Skin of body (tissue), 3 donors: ENCODE measurements at places on chromosomes 3 and 15.

DNA sequence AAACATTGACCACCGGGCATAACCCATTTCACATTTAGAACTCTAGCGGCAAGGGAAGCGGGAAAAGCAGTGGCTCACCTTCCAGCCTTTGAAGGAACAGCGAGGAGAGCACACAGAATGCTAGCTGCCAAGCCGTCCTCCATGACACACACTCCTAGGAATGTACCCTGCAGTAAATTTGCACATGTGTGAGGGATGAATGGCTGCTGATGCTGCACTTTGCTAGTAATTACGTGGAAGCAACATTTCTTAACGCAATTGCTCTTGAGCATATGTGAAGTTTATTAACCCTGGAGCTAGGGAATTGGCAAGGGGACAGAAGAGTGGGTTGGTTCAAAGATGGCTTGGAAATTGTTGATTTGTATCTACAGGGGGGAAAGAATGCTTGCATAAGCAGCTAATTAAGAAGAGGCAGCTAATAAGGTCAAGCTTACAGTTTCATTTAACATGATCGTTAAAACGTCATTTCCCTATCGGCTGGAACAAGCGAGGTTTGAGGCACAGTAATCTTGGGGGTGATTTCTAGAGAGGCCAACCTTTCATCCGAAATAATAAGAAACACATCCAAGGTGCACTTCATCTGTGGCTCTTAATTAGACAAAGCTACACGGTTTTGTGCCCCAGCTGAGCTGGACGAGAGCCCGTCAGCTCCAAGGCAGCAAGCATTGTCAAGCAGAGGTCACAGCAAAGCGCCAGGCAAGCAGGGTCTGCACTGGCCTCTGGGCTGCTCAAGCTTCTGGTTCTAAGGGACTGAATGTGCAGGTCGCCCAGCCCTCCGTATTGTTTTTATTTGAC is 123.4 kb downstream of the CHSY1 start:
- DNase-seq = peak; percentile 90

DNA sequence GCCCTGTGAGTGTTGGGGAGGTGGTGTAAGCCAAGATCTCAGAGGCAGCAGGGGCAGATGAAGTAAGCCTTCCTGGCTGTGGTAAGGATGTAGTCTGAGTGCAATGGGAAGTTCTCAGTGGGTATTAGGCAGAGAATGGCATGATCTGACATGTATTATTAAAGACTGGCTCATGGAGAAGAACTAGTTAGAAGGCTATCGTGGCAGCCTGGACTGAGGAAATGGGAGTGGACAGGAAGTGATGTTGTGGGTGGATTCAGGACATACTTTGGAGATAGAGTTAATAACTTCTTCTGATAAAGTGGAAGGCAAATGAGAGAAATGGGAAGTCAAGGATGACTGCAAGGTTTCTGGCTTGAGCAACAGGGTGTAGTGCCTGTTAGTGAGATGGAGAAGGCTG is 250.9 kb upstream of the CFAP20DC start:
- no peak for DNase-seq

GRCh38 chr15:90479656-90480055 is 50.1 kb upstream of the CRTC3 start:
- DNase-seq = no peak

GRCh38 chr15:90889736-90890456 is 5.6 kb downstream of the FES start:
- DNase-seq = no peak

GRCh38 chr15:86300390-86301125 is 220.9 kb downstream of the AGBL1 start:
- DNase-seq = no peak

DNA sequence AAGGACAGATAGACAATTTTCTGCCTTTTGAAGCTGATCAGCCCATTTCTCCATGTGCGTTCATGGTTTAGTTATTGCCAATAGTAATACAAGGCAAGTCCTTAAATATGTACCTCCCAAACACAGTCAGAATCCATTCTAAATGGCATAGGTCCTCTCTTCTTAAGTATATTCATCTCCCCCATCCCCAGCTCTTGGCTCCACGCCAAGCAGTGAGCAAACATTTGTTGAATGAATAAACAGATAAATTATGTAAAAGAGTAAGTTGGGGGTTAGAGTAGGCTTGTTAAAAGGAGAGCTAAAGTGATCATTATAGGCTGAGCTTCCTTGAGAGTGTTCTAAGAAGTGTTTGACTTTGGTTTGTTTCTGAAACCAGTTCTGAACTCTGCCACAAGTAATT is 241.3 kb downstream of the ITPR1 start:
- DNase-seq = no peak

- no peak for DNase-seq
Measured at GRCh38 chr3:42960786-42961185, 18.3 kb upstream of the GASK1A start.

- DNase-seq = no peak
Measured at GRCh38 chr3:184429786-184430185, 49.9 kb downstream of the CHRD start.

- no peak for DNase-seq
Measured at GRCh38 chr3:6250167-6250566, 610.7 kb upstream of the GRM7 start.

DNA sequence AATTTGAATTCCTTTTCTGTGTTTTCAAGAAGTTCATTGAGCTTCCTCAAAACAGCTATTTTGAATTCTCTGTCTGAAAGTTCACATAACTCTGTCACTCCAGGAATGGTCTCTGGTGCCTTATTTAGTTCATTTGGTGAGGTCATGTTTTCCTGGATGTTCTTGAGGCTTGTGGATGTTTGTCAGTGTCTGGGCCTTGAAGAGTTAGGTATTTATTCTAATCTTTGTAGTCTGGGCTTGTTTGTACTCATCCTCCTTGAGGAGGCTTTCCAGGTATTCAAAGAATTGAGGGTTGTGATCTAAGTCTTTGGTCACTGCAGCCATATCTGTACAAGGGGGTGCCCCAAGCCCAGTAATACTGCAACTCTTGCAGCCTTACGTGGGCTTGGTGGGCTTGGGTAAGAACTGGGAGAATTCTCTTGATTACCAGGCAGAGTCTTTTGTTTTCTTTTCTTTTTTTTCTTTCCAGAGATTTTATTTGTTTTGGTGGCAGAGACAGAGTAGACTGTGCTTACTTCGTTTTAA is 19.3 kb upstream of the CCNDBP1 start:
- no peak for DNase-seq

GRCh38 chr3:131072845-131073244 is 46.2 kb downstream of the NEK11 start:
- DNase-seq = peak; percentile 42

DNA sequence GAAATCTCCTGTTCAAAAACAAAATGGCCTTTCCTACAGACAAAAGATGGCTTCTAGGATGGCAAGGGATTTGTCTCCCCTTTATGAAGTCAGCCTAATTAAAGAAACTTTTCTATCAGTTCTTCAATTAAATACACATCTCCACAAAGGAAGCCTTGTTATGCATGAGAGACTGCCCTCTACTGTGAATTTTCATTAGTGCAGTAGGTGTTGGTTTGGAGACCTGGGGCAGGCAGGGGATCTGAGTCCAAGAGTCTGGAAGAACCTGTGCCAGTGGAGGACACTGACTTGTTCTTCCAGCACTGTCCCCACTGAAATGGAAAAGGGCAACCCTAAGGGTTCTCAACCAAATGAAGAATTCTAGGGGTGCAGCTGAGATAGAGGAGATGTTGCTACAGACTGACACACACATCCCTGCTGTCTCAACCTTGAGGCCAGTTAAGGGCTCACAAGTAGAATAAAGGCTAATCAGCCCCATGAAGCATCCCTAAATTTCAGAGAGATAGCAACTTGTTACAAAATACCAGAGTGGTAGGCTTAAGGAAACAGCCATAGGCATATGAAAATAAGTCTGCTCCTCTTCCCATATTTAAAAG is 174.0 kb upstream of the PRICKLE2 start:
- peak; percentile 52 for DNase-seq

DNA sequence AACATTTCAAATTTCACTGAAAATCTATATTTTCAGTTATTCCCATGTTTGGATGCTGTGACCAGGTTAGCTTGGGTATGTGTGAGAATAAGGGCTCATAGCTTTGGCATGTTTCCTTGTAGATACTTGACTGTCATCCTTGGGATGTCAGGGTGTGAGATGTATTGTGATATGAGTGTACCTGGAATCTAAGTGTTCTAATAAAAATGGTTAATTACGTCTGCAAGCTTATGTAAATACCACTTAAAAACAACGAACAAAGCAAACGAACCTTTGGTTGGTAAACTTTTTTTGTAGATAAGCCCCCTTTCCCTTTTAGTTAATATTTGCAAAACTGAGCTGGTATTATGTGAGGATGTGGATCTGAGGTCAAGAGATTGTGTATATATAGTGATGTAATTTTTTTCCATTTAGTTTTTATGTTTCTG is 63.5 kb downstream of the FNDC3B start:
- no peak for DNase-seq

DNA sequence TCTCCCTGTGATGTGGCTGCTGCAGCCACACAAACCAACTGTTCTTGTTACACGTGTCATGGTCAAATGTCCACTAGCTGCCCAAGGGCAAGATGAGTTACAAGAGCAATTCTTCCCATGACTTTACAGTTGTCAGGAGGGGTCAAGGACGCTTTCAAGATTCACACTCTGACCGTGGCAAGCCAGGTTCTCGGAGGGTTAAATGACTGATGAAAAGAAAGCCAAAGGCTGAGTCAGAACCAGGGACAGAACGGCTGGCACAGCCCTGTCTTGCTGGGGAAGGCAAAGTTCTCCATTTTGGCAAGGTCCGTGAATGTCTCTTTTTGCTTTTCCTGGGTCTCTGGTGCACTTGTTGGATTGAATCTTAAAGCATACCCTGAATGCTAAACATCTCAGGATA is 364.5 kb upstream of the ICE2 start:
- DNase-seq = no peak

DNA sequence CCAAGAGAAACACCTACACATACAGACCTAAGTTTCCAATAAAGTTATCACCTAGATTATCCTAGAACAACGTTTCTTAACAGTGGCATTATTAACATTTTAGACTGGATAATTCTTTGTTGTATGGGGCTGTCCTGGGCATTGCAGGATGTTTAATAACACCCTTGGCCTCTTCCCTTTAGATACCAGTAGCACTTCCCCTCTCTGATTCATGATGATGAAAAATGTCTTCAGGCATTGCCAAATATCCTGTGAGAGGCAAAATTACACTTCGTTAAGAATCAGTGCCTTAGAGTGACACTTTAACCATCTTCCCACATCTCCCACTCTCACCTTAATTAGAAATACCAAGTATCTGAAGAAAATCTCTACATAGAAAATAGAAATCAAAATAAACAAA is 352.6 kb downstream of the CGGBP1 start:
- no peak for DNase-seq

DNA sequence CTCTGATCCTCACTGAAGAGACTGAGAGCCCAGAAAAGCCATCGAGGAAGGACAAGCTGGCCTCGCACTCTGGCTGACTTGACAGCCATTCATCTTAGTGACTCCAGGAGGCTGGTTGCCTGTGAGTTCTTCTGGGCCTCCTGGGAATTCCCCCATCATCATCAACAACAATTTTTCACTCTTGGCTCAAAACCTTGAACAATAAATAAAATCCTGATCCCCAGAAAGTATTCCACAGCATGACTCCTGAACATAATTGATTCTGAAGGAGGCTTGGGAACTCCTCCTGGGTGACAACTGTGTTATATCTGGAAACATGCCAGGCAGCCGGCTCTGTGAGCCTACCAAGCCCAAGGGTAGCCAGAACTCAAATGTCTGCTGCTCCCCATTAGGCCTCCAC is 188.6 kb downstream of the SHQ1 start:
- no peak for DNase-seq

GRCh38 chr3:38608961-38609360 is 40.5 kb downstream of the SCN5A start:
- DNase-seq = no peak

- peak; percentile 72 for DNase-seq
Measured at GRCh38 chr3:36840453-36840921, 76.1 kb upstream of the DCLK3 start.

DNA sequence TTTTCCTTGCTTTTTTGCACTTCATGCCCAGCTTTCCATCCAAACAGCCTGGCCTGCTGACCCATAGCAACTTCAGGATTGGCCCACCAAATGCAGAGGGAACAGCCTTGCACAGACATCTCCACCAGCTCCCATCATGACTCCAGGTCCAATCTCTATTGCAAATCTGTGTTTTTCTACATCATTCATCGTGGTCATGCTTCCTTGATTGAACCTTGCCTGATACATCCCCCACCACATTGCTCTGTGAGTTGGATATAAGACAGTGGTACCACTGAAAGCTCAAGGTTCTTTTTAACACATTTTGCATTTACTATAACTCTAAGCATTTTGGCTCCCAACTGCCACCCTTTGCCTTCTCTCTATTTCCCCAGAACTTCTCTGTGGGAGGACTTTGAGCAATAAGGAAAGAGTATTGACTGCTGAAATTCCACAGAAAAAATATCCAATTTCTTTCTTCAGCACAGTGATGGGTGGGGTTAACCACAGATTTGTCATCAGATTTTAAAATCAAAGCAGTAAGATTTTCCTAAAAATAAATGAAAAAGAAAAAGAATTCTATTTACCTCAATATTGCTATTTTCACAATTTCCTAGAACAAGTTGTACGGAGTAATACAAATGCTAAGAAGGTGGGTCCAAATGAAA is 114.6 kb upstream of the GALNT15 start:
- no peak for DNase-seq

DNA sequence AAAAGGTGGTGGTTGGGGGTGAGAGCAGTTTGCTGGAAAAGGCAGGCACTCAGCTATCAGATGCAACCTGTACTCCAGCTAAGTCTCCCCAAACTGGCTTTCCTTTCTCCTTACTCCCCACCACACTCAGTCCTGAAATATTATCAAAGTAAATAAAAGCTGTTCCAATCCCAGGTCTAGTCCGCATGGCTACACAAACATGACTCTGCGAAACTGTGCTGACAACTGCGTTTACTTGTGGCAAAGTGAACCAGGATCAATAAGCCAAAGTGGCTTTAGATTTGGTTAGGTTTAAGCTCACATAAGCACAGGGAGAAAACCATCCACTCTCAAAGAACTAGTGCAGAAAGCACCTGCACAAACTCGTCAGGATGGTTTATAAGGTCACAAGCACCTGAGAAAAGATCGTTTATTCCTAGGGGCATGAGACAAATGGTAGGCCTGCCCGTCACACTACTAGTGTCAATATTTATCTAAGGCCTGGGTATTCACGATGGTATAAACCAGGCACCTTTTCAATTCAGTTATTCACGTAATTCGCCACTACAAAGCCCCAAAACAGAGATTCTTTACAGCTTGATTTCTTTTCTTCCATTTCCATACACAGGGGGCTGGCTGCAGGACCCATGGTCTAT is 25.3 kb downstream of the LRIG1 start:
- no peak for DNase-seq
